Immature natural killer cell (primary cell): ENCODE measurements at places on chromosomes 4 and X.

GRCh38 chr4:86582410-86582809 lies 11.7 kb upstream of the PTPN13 start:
- no peak for DNase-seq

DNA sequence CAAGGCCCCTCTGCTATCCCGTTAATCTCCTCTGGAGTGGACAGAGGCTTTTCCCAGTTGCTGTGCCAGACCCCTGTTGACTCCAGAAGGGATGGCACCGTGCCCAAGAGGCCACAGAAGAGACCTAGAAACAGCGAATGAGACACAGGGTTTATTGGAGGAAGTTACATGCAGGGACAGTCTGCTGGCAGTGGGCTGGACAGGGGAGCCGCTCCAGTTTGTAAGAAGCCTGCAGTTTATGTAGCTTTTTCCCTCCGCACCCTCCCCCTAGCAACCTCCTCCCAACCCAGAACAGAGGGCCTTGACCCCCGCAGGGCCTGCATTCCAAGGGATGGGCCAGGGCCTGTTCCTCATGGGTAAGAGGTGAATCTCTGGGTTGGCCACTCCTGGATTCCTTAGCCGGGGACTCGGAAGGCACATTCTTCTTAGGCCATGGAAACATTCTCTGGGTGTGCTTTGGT lies 216.8 kb upstream of the PSAPL1 start:
- peak; percentile 9 for DNase-seq

- no peak for DNase-seq
Observed at GRCh38 chrX:78388663-78389062, 61.3 kb upstream of the CYSLTR1 start.

- no peak for DNase-seq
Observed at GRCh38 chr4:133145758-133146573, 3.1 kb upstream of the PCDH10 start.

GRCh38 chr4:164139291-164139690 lies 614.6 kb upstream of the SMIM31 start:
- DNase-seq = no peak

GRCh38 chr4:19054916-19055315 lies 1033.4 kb upstream of the LCORL start:
- no peak for DNase-seq

GRCh38 chr4:118265312-118266144 lies 87.3 kb downstream of the PRSS12 start:
- peak; percentile 13 for DNase-seq

DNA sequence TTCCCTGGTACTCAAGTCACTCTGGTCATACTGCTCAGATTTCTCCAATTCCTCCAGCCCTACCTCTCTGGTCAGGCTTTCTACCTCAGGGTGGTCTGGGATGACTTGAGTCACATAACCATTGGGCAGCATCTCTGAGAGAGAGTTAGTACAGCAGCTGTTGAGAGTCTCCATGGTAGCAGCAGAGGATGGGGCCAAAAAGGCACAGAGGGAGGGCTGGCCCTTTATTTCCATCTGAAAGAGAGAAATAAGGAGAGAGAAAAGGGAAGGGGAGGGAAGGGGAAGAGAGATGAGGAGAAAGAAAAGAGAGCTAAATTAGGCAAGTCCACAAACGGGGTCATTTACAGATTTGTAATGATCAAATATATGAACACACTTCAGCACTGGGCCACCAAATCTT lies 149.1 kb upstream of the ARHGEF9 start:
- DNase-seq = no peak

- DNase-seq = peak; percentile 11
Observed at GRCh38 chr4:141142423-141142822, 9.2 kb upstream of the RNF150 start.

DNA sequence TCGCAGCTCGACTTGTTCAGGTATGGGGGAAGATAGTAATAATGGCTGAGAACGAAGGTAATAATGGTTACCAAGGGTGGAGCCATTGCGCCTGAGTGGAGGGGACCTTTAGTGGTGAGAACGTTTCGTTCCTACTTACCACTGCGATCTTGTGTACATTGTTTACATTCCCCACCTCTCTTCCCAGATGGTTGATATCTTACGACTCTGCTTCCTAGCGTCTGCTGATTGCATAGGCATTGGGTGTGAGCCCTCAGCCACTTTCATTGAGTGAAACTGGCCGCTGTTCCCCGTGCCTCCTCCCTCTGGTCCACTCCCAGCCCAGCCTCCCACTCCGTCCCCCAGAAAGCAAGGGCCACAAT lies 850 bp downstream of the IGBP1 start:
- DNase-seq = no peak

- DNase-seq = no peak
Observed at GRCh38 chr4:182556580-182556979, 313.4 kb downstream of the TENM3 start.

DNA sequence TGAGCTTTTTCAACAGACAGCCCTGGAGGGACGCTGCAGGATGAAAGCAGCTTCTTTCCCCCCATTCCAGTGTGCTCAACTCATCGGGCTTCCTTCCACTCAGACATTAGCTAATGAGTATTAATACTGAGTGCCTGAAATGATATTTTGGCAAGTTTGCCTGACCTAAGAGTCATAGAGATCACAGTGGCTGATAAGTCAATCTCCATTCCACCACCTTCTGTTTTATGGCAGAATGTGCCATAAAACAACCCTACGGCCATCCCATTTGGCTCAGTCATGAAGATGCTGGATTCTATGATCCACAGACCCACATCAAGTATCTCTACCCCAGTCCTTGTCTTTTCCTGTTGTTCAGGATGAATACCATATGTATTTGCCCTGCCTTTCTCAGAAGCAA lies 48.3 kb upstream of the MAB21L2 start:
- DNase-seq = no peak

DNA sequence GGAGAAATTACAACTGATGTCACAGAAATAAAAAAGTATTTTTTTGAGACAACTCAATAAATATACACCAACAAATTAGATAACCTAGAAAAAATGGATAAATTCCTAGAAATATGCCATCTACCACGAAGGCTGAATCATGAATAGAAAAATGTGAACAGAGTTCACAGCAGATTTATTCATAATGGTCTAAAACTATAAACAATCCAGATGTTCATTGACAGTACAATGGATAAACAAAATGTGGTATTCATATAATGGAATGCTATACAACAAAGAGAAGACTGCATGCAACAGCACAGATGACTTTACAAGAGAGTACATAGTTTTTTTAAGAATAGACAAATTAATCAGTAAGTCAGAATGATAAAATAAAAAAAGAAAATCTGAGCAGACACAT lies 55.2 kb downstream of the CLOCK start:
- no peak for DNase-seq

DNA sequence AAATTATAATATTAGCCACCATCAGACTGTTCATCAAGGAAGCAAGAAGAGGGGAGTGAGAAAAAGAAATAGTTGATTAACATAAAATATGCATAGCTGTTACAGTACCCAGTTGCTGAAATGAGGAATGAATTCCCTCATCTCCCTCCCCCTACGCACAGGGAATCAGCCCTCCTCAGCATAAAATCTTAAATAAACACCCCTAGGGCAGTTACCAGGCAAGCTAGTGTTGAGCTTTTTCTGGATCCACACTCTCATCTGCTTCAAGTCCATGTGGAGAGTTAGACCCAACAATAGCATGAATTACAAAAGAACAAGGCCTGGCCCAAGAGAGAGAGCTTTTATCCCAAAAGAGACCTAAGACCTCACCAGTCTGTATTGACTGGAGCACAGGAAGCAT lies 19.0 kb upstream of the SYTL4 start:
- DNase-seq = no peak

- peak; percentile 26 for DNase-seq
Observed at GRCh38 chr4:176340871-176341685, 21.3 kb downstream of the SPCS3 start.

GRCh38 chr4:126678618-126679017 lies 954.1 kb upstream of the INTU start:
- DNase-seq = no peak

DNA sequence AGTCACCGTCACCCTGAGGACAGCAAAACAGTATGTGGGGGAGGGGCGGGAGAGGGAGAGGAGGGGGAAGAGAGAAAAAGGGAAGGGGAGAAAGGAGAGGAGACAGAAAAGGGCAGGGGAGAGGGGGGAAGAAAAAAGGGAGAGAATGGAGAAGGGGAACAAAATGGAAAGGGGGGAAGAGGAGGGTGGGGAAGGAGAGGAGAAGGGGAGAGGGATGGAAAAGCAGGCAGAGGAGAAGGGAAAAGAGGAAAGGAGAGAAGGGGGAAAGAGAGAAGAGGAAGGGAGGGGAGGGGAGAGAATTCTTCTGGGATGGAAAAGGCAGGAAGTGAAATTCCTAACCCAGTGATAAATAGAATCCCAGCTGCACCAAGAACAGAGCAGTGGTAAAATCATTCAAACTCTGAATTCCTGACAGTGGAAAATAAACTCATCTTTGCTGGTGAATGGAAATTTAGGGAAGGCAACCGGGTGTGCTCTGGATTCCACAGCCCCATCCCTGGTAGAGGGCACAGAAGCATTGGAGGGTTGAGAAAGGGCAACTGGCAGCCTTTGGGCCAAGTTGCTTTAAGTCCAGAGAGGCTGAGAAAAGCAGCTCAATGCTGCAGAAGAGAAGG lies 244.2 kb downstream of the BCOR start:
- no peak for DNase-seq

DNA sequence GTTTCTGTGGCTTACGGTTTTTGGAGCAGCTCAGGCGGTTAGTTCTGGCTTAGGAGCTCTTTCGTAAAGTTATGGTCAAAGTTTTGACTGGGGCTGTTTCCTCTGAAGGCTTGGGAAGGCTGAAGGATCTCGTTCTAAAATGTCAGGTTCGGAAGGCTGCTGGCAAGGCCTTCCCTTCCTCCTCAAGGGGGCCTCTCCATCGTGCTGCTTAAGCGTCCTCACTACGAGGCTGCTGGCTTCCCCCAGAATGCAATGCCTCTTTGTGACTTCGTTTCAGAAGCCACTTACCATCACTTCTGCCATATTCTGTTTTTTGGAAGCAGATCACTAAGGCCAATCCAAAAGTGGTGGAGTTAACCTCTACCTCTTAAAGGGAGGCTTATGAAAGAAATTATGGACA lies 1196.4 kb upstream of the TENM3 start:
- no peak for DNase-seq

DNA sequence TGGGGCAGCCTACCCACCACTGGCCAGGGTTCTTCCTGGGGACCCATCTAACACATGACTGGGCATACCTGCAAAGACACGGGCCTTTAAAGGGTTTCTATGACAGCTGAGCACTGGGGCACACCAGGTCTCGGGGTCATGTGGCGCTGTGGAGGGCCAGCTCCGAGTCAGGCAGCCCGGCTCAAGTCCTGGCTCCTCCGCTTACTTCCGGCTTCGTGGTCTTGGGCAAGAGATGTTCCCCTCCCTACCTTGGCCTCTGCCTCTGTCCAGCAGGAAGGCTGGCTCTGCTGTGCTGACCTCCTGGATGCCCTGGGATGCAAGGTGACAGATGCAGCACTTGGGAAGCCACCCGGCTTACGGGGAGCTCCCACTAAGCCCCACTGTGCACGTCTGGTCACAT lies 37.6 kb downstream of the HTRA3 start:
- no peak for DNase-seq

GRCh38 chrX:65745992-65746391 lies 78.5 kb downstream of the MSN start:
- no peak for DNase-seq

- DNase-seq = no peak
Observed at GRCh38 chrX:129359269-129359668, 164.0 kb downstream of the SMARCA1 start.

DNA sequence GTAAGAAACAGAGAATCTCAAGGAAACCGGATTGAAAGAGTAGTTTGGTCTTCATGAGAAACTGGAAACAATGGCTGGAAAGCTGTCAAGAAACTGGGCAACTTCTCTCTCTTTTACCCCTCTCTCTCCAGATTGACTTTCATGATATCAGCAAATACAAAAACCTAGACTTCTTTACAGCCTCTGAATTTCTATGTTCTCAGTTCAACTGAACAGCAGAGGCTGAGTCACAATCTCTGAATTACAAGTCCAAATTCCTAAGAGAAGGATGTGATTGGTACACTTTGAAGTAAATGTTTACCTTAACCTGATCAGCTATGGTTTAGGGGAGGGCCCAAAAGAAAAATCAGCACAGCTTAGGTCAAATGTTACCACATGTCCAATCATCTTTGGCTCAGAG lies 974.9 kb downstream of the RPA4 start:
- no peak for DNase-seq

DNA sequence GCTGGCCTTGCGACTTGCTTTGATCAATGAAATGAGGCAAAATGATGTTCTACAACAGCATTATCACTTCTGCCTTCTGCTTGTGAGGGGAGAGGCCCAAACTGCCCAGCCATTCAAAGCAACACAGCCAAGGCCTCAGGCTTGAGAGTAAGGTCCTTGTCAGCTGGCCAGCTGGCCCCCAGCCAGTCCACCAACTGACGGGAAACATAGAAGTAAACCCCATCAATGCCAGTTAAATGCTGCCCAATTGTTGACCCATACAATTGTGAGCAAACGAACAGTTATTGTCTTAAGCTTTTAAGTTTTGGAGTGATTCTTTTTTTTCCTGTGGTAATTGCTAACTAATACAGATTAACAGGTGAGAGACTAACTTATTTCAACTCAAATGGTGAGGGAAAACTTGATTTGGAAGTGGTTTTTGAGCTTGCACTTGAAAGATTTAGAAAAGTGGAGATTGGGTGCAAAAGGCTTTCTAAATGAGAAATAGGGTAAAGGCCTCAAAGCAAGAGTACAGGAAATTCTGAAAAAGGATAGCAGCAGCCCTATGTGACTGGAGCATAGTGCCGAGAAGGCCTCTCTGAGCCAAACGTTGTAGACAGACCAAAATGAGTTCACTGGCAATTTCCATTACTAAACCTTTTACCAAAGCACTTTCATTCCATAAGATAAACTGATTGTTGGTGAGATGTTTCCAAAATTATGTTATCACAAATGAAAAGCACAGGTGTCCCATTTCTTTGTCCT lies 66.9 kb downstream of the ARHGEF38 start:
- no peak for DNase-seq

- DNase-seq = no peak
Observed at GRCh38 chr4:116499-116898, 7.8 kb upstream of the ZNF718 start.

DNA sequence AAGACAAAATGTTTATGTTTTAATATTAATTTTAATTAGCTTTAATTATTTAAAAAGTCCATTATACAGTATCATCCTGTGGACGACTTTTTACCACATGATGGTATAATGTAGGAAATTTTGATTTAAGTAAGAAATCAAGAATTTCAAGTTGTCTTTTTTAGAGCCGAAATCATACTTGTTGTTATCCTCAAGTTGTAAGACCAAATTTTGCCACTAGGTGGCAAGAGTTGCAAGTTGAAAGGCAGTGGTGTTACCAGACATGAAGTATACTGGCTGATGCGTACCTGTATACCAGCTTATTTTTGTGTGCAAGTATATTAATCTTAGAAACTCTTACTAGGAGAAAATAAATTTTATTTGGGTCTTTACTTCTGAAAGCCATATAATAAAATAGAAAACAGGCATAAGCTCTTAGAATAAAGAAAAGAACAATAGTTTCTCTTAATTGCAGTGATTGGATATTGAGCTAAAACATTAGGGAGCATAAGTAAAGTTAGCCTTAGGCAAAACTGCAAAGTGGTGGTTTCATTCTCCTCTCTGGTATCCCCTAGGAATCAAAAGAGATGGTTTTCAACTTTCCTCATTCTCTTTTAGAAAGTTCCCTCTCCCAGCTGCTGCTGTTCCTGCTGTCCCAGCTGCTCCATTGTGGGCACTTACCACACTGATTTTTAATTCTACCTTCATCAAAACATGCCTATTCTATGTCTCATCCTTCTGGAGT lies 118.0 kb upstream of the WDFY3 start:
- DNase-seq = no peak

- DNase-seq = no peak
Observed at GRCh38 chrX:40146262-40147125, 48.7 kb upstream of the BCOR start.

- DNase-seq = no peak
Observed at GRCh38 chr4:113559947-113560346, 201.6 kb downstream of the CAMK2D start.
